ENCODE measurements at places on chromosomes 4 and X. TPM values are rescaled to one million over a fixed set of nuclear protein-coding genes. Genes with fewer than 3 reads are reported as not detected.
A peak's percentile ranks its signal among the peaks of the same experiment; 100 is the strongest.

Gene RTL3
- not detected for total RNA-seq

Gene DSPP
- not detected for total RNA-seq

Gene CD38
- 0.29 TPM for total RNA-seq

Gene PCSK1N
- total RNA-seq, result 3.0 TPM

Gene STPG2
- total RNA-seq, result 0.26 TPM

Gene AKAP14
- not detected for total RNA-seq

Gene RPA4
- total RNA-seq, result not detected

- DNase-seq, result peak; percentile 24
Measured at GRCh38 chrX:10755439-10756334, 135.3 kb upstream of the MID1 start.

DNA sequence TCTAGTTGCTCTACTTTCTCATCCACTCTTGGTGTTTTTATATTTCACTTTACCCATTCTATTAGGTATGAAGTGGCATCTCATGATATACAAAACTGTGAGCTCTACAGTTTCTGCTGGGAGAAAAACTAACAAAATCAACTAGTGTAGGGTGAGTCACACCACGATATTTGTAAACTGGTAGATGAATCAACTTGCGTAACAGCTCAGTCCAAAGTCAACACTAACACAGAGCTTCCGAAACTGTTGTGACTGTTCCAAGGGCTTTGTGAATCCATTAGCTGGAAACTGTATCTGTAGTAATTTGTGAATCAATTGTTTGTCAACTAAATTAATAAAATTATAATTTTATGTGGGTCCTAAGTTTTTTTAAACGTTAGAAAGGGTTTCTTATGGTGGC lies 119.8 kb upstream of the TSPAN5 start:
- DNase-seq, result no peak

GRCh38 chr4:100935090-100935489 lies 412.2 kb downstream of the PPP3CA start:
- no peak for DNase-seq

DNA sequence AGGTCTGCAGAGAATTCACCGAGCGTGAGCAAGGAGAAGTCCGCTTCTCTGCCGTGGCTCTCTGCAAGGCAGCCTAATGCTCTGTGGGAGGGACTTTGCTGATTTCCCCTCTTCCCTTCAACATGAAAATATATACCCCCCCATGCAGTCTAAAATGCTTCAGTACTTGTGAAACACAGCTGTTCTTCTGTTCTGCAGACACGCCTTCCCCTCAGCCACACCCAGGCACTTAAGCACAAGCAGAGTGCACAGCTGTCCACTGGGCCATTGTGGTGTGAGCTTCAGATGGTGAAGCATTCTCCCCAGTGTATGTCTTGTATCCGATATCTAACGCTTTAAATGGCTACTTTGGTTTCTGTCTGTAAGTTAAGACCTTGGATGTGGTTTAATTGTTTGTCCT lies 11.3 kb downstream of the UCHL1 start:
- DNase-seq, result no peak

DNA sequence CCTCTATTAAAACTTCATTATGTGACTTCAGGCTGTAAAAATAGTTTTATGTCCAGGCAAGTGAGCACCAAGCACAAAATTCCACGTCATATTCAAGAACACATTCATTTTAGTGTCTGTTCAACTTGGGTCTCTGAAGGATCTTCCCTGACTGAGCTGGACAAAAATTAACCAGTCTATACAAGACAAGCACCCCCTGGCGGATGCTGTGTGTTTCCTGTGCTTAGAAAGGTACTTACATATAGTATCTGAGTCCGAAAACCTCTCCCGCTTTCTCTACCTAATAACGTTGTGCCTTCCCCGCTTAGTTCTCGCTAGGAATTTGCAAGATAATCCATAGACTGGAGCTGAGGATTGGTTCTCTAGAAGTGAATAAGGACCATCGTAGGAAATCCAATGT lies 2214.5 kb upstream of the TENM3 start:
- no peak for DNase-seq

DNA sequence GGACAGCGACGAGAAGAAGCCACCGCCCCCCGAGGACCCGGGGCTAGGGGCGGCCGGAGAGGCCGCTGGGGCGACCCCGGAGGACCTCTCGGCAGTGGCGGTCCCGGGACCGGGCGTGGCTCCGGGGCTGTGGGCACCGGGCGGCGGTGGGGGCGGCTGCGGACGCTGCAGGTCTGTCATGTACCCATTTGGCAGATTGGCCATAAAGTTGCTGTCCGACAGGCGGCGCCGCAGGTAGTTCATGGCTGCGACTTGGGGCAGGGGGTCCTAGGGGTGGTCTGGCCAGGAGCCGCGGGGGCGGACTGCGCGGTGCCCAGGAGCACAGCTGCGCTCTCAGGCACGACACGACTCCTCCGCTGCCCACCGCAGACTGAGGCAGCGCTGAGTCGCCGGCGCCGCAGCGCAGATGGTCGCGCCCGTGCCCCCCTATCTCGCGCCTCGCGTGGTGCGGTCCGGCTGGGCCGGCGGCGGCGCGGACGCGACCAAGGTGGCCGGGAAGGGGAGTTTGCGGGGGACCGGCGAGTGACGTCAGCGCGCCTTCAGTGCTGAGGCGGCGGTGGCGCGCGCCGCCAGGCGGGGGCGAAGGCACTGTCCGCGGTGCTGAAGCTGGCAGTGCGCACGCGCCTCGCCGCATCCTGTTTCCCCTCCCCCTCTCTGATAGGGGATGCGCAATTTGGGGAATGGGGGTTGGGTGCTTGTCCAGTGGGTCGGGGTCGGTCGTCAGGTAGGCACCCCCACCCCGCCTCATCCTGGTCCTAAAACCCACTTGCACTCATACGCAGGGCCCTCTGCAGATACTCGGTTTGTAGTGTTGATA lies at the start of gene SYN1:
Gene SYN1 (minus strand): TSS at position 372 of the 817 bp plus-strand sequence. CDS start 129 bp downstream, at position 243.
- peak; percentile 69 for DNase-seq

GRCh38 chr4:147760695-147761094 lies 28.8 kb downstream of the ARHGAP10 start:
- no peak for DNase-seq

DNA sequence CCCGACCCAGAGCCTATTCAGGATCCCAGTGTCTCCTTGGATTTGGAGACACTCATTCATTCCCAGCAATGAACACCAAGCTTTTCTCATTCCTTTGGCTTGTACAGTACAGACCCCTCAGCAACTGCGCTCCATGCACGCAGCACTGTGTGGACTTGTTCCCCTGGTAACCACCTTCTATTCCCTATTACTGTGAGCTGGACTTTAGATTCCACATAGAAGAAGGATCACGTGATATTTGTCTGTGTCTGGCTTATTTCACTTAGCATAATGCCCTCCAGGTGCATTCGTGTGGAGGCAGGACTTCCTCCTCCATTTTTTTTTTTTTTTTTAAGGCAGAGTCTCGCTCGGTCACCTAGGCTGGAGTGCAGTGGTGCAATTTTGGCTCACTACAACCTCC lies 106.4 kb downstream of the PHKA2 start:
- no peak for DNase-seq

- DNase-seq, result no peak
Measured at GRCh38 chr4:115126491-115126890, 13.1 kb upstream of the NDST4 start.

DNA sequence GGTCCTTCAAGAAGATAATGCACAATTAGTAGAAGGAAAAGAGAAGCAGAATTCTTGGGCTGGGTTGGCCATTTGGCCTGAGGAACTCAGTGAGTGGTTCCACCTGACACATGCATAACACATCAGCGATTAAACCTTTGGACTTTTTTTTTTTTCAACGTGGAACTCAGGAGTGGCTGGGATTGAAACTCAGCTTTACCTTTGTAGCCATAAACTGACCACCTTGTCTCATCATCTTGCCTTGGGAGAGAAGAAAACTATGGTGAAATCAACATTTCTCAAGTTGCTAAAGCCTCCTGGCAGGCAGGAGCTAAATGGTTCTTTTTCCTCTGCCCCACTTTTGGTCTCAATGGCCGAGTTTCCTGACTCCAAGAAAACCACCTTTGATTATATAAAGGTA lies 16.3 kb downstream of the PTTG2 start:
- no peak for DNase-seq

DNA sequence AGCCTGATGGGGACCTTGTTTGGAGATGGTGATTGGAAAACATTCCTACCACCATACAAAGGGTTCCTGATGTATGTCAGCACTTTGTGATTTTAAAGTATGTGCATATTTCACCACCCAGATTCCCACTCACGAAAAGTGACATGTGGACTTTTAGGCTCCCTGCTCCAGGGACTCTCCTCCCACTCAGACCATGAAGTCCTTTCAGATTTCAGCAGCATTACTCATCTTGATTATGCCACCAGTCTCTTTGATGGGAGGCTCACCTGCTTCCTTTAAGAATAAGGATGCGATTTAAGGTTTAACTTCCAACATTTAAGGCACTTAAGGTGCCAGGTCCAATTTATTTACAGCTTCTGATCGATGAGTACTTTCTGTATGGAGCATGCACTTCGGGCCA lies 204.4 kb downstream of the PPARGC1A start:
- no peak for DNase-seq

DNA sequence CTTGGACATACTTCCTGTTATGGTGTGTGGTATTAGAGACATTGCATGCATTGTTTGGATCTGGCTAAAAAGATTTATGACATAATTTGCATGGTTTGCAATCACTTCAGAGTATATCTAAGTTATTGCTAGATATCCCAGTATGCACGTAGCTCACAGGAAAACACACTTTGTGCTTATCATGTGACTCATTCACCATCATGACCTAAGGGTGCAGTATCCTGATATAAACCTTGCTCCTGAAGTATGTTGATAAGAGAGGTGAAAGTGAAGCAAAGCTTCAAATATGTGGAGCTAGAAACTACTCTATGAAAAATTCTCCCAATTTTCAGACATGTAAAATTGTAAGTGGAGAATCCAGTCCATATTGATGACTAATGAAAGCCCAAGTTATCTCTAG lies 46.9 kb upstream of the GRXCR1 start:
- DNase-seq, result no peak

- no peak for DNase-seq
Measured at GRCh38 chrX:54043541-54044125, 640 bp downstream of the PHF8 start.

DNA sequence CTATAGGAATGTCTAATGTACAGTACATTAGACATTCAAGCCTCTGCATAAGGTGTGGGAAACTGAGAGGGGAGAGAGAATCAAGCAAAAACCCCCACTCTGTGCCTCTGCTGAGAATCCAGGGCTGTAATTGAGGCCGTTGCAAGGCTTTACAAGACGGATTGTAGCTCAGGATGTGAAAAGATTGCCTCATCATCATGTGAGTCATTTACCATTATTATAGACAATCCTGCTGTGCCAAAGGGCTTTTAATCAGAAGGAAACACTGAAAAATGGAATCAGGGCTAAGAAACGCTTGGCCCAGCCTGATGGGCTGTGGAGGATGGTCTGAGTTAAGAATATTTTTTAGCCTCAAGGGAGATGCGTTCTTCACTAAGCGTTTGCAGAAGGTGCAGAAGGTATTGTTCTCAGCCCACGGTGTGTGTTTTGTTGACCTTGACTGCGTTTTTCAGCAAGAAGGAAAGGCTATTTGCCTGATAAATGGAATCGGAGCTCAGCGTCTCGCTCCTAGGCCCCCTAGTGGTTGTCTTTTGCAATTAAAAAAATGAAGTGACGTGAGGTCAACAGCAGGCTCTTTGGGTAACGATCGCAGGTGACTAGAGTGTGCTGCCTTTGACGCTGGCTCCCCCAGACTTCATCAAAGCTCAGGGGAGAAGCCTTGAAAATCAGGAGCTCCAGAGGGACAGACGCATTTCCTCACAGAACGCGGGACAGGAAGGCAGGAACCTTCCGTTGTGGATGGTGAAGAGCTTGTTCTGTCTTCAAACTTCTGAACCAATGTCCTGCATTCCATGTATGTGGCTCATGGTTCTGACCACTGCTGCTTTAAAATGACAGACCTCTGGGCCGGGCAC lies 18.1 kb upstream of the CHRNA9 start:
- peak; percentile 59 for DNase-seq

DNA sequence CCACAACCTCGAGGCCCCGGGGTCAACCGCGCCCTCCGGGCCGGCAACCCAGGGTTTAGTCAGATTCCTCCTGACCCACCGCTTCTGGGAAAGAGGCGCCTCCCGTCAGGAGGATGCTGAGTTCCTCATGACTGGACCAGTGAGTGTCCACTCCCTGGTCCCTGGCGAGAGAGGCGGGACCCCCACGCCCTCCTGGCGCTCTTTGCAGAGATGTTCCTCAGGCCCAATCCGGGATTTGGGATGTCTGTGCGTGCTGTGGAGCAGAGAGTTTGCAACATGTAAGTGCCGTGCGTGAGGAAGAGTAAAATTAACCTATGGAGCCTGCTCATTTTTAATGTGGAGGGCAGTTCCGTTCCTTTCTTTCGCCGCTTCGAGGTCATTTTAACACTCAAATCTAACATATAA lies 824 bp upstream of the UGDH start:
- DNase-seq, result peak; percentile 83

GRCh38 chrX:68372665-68373064 lies 60.6 kb downstream of the OPHN1 start:
- DNase-seq, result no peak

DNA sequence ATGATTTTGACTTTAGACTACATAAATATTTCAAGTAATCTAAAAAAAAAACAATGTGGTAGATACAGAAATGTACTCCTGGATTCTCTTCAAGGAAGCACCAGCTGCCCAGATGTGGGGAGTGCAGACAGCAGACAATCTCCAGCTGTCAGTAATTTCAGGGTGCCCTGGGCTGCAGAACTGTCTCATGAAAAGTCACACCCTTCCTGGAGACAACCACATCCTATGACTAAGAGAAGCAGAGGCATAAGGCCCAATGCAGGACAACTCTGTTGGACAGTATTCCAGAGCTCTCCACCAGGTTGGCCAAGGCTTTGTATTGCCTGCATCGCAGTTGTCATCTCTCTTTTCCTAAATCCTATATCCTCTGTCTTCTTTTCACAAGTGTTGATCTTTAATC lies 34.4 kb upstream of the BLTP1 start:
- DNase-seq, result no peak

DNA sequence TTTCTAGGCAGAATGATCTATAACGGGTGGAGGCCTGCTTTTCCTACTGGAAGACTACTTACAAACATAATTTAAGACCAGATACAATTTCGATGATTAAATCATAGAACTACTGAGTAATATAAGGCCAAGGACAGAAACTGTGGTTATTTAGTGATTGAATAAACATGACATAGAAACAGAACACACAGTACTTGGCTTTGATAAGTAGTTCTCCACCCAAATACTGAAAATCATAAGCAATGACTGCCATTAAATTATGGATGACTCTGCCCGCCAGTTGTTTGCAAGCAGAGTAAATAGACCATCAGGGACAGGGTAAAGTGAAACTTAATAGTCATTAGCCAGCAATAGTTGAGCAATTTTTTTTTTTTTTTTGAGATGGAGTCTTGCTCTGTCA lies 17.2 kb upstream of the SMIM14 start:
- peak; percentile 42 for DNase-seq

- no peak for DNase-seq
Measured at GRCh38 chr4:39255266-39255665, 72.9 kb downstream of the WDR19 start.

DNA sequence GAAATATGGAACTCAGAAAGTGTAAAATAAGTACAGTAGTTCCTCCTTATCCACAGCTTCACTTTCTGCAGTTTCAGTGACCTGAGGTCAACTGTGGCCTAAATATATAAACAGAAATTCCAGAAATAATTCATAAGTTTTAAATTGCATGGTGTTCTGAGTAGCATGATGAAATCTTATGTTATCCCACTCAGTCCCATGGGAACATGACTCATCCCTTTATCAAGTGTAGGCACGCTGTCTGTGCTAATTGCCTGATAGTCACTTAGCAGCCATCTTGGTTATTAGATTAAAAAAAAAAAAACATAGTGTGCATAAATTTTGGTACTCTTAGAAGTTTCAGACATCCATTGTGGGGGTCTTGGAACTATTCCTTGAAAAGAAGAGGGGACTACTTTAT lies 983.4 kb upstream of the ADGRL3 start:
- no peak for DNase-seq

GRCh38 chr4:169791062-169791461 lies 33.3 kb upstream of the HPF1 start:
- DNase-seq, result no peak

Measured in uterus (tissue), 4 donors.